ENCODE measurements at places on chromosomes 6 and 20.

GRCh38 chr20:61763740-61764400, 301.8 kb downstream of the TAF4 start:
- DNase-seq: no peak

GRCh38 chr6:107871976-107872375, 47.9 kb upstream of the SCML4 start:
- no peak for DNase-seq

- DNase-seq: no peak
Observed at GRCh38 chr20:1741309-1742048, 83.9 kb upstream of the SIRPG start.

GRCh38 chr6:75268121-75268987, 16.2 kb downstream of the TMEM30A start:
- DNase-seq: peak; percentile 5

DNA sequence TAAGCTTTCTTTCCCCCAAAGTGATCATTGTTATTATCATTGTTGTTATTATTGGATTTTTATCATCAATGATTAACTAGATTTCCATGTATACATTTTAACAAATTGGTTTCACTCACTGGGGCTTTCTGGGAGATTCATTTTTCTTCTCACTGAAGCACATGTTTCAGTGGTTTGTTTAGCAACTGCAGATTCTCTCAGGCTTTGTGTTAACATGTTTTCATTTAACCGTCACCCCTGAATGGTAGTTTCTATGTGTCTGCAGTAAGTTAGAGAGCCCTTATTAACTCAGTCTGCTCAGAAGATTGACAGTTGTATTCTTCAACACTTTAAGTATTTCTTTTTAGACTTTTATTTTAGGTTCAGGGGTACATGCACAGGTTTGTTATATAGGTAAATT, 12.4 kb downstream of the ZKSCAN4 start:
- no peak for DNase-seq

DNA sequence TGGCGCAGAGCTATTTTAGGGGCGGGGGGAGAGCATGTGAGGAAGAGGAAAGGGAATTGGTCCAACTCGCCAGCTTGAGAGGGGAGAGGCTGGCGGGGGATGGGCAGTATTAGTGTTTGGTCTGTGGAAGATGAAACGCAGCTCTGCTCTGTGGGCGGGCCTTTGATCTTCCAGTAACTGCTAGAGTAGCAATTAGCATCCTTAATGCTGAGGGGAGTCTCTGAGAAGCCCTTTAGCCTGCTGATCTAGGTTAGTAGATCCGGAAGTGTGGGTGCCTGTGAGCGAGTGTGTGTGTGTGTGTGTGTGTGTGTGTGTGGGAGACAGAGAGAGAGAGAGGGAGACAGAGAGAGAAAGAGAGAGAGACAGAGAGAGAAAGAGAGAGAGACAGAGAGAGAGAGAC, 117.2 kb upstream of the BACH2 start:
- no peak for DNase-seq

DNA sequence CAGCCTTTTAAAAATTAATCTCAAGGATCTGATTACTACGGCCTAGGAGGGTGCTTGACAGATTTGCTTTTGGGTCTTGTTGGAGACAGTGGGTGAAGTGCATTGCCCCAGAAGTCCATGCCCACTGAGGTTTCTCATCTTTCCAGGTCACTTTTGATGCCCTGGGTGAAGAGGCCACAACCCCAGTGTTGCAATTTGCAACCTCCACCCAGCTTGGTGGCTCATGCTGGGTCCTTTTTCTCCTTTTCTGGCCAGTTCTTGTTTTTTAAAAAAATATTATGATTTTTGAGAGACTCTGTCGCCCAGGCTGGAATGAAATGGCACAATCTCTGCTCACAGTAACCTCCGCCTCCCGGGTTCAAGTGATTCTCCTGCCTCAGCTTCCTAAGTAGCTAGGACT, 9.4 kb downstream of the STX11 start:
- no peak for DNase-seq

GRCh38 chr6:5121479-5121878, 36.3 kb downstream of the PPP1R3G start:
- no peak for DNase-seq

DNA sequence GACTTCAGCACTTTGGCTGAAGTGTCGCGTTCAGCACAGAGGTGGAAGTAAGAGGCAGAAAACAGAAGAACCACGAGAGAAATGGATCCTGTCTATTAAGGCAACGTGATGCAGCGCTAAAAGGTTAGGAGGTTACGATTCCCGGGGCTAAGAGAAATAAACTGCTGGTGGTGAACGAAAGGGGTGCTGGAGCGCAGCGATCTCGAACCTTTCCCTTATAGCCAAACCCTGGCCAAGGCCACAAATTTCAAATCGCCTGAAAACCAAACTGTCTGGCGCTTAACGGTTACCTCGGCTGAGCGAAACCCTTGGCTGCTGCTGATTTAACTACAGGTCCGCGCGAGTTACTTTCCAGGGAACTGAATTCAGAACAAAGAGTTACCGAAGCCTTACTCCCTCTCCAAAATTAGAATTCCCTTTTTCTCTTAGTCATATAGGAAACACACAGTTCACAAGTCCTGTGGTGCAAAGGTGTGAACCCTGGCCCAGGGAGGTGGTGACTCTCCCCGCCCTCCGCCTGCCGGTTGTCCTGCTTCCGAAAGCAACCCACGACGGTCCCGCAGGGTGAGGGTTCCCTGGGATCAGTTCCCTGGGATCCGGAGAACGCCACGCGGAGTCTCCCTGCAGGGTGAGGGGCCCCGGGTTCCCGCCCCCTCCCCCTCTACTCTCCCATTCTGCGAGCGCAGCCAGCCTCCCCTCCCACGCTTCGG, 1.3 kb upstream of the SLC35D3 start:
- peak; percentile 78 for DNase-seq

DNA sequence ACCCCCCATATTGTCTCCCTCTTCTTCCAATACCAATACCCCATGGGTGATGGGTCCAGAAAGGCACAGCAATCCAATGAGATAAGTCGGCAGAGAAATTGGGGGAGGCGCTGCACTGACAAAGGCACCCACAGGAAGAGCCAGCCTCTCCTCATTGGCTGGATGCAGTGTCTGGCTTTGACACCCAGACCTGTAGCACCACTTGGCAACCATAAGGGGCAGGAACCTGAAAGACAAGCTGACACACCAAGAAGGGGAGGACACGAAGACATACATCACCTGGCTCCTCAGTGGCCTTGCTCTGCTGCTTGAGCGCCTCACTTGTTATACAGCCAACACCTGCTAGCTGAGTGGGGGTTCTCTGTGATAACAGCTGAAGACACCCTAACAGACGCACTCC, 19.4 kb upstream of the SLC4A11 start:
- no peak for DNase-seq

DNA sequence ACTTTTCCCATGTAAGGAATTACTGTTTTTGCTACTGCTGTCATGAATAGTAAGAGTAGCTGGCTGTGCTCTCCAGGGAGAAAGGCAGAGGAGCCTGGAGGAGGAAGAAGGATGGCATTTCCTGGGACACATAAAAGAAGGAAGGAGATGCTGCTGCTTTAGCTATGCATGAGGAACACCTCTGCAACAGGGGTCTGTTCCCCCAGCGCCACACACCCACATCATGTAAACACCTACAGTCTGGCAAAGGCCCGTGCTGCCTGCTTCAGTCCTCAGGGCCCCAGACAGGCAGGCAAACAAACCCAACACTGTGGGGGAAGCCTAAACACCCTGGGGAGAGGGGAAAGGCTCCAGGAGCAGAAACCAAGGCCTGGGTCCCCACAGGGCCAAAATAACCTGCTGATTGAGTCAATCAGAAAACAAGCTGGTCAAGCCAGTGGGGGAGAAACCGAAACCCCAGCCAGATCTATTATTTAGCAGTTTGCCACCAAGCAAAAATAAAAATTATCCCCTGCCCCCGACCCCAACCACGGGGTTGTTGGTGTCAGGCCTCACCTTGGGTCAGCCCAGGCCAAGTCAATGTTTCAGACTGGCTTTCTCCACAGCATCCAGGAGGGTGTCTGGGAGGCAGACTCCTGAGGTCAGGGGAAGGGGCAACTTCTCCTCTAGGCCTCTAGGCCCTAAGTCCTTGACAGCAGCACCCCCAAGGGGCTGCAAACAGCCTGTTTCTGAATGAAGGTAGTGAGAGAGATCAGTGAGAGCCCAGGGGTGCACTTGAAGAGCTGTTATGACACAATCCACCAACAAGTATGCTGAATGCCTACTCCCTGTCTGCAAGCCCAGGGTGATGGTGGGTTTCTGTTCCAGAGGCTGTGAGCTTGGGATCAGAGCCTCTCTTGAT, 34.6 kb upstream of the SCUBE3 start:
- DNase-seq: no peak

- no peak for DNase-seq
Observed at GRCh38 chr20:2446845-2447244, 23.7 kb downstream of the SNRPB start.

DNA sequence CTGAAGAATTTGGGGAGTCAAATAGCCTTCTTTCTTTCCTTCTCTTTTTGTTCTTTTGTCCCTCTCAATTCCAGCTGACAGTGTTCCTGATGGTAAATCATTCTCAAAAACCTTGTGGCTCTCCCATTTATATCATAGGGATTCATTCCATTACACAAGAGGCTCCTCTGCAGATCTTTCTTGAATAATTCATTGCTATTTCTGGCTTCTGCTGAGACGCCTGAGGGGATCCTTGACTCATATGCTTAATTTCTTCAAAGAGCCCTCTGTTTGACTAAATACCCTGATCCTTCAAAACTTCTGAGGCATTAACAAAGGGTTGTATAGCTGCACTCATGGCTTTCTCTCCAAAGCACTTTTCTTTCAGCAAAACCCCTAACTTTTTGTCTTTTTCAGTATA, 289.3 kb downstream of the FARS2 start:
- no peak for DNase-seq

DNA sequence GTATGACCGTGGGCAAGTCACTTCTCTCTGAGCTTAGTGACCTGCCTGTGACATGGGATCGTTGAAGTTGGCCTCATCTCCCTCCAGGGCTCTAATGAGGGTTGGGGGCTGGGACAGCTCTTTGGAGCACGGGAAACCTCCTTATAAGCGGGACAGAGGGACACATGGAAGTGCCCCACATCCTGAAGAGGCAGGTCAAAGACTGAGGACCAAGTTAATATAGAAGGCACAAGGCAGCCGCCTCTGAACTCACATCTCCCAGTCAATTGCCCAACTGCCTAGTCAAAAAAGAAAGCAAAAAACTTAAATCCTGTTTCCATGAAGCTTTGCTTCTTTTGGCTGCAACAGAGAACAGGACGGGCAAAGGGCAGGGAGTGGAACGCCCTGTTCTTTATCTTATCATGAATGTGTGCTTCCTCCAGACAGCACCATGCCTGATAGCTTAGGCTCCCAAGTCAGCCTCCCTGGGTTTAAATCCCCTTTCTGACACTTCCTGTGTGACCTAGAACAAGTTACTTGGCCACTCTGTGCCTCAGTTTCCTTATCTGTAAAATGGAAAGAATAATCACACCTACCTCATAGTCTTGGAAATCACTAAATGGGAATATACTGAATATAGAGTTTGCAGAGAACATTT, 27.1 kb downstream of the LBP start:
- no peak for DNase-seq

- DNase-seq: no peak
Observed at GRCh38 chr6:144797881-144798589, 512.9 kb downstream of the UTRN start.

DNA sequence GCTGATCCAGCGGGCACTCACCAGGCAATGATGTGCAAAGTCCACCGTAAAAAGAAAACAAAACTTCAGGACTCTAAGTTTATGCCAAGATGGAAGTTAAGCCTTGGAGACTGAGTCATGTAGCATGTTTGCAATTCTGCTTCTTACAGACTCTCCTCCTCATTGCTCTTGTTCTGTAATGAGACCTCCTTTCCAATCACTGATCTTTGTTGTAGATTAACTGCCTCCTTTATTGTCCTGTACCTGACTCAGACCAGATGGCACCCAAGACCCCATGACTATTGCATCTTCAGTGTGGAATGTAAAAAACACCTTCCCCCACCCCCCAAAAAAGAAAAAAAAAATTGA, 11.2 kb downstream of the NEU1 start:
- DNase-seq: no peak

DNA sequence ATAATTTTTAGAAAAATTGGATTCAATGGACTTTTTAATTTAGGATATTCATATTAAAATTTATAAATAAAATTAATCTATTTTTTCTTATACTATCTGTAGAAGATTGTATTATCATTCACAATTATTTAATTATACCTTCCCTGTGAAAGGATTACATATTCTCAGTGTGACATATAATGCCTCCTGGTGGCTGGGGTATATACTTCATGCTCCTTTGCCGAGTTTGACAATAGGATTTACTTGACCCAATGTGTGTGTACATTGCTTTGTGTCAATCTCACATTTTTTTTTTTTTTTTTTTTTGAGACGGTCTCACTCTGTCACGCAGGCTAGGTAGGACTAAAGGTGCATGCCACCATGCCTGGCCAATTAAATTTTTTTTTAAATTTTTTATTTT, 230.0 kb upstream of the CHD6 start:
- peak; percentile 16 for DNase-seq

DNA sequence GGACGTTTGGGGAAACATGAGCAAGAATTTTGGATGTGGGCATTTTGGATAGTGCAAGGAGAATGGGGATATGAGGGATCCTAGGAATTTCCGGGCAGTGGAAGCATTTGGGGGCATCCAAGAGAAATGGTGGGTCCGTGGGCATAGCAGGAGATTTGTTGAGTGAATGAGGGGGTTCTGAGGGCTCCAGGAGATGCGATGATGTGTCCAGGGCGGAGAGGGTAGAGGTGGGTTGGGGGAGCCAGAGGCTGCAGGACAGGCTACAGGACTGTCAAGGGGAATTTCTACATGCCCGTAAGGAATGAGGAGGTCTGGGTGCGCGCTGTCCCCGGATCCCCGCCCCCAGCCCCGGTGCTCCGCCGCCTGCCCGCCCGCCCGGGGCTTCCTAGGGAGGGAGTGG, 364 bp downstream of the FRS3 start:
- DNase-seq: no peak

DNA sequence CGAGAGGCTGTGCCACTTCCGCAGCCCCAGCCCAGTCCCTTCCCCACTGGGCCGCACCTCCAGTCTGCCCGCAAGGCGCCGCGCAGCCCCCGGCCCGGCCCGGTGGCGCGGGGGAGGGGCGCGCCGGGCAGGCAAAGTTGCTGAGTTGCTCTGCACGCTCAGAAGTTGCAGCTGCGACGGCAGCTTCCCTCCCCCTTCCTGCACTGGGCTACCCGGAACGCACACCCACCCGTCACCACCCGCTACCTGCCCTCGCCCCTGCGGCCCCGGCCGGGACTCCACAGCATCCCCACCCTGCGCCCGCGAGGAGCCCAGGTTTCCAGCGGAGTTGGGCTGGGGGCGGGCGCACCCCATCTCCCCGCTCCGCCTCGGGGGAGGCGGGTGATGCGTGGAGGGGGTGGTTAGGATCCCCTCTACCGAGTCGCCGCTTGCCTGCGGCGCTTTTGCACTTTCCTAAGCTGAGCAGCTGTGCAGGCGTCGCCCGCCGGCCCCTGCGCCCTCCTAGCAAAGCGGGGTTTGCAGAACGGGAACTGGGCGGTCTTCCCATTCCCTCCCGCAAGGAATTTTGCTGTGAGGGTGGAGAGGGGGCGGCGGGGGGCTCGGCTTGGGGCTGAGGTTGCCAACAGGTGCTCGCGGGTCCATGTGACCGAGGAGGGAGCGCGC, 55.9 kb upstream of the RREB1 start:
- peak; percentile 79 for DNase-seq

GRCh38 chr6:93749191-93749590, 329.8 kb upstream of the EPHA7 start:
- no peak for DNase-seq

GRCh38 chr6:27275025-27275956, 27.8 kb downstream of the PRSS16 start:
- peak; percentile 11 for DNase-seq

GRCh38 chr6:114595186-114595585, 252.4 kb upstream of the HS3ST5 start:
- DNase-seq: no peak

Data from NCI-H146 (cell line).